ENCODE measurements at places on chromosomes 7 and 10.

GRCh38 chr7:143504937-143505297 lies 27.2 kb downstream of the TAS2R41 start:
- no peak for DNase-seq

- DNase-seq: no peak
These were observed 245.8 kb downstream of the FRMD4A start for GRCh38 chr10:14084875-14085274.

DNA sequence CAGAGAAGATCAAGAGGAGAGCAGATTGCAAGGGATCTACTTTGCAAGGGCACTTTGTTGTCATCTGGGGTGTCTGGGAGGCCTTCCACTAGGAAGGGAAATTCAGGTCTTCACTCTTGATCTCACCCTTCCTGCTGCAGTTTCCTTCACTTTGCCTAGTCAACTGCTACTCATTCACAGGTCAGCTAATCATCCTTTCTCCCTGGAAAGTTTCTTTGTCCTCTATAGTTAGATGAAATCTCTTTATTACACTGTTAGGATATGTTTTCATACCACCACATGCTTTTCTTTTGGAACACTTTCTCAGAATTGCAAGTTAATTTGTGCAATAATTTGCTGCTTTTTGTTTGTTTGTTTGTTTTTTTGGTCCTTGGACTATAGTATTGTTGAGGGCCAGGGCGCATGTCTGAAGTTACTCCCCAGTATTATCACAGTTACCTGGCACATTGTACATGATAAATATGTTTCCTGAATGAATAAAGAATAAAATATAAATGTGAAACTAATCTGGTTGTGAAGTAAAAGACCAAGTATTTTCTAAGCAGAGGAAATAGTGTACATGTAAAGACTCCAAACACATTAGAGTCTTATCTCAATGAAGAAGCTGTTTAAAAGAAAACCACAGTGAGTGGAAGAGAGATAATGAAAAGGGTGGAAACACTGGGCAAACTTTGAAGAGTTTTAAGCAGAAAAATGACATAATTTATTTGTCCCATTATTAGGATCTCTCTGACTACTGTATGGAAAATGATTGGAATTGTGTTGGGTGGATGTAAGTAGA lies 139.9 kb upstream of the DGKB start:
- DNase-seq: no peak

- DNase-seq: no peak
These were observed 5.6 kb downstream of the STRA8 start for GRCh38 chr7:135239263-135239662.

DNA sequence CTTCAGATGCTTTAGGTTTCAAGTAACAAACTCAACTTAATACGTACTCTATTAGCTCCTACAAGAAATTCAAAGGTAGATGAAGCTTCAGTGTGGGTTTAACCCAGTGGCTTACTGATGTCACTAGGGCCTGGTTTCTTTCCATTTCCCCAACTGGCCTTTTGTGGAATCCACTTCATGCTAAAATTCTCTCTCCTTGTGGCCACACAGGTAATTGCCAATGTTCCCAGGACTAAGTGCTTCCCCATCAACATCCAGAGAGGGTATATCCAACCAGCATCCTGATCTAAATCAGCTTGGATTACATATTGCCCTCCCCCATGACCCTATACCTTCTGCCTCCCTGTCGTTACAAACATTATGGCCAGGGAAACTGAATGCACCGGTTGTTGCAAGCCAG lies 10.7 kb downstream of the FBXL13 start:
- DNase-seq: no peak

GRCh38 chr7:1705856-1706255 lies 35.8 kb downstream of the ELFN1 start:
- no peak for DNase-seq

DNA sequence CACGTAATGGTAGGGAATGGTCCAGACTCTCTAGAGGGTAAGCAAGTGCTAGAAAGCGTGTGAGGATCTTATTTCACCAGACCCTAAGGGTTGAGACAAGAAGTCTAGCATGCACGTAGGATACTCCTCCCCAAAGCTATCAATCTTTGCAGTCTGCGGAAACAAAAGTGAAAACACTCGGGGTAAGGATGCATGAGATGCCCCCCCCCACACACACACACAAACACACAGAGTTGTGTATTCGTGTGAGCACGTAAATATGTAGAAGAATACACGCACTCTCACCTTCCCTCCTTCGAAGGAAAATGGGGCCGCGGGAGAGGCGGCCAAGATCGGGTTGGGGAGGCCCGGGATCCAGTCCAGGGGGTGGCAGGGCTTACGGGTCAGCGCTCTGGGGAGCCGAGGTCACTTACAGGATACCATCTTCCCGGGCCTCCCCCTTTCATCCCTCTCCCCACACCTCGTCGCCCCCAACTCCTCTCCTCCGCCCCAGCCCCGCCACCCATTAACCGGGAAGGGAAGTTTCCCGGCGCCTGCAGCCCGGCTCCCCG lies 455 bp downstream of the CUL2 start:
- DNase-seq: no peak

DNA sequence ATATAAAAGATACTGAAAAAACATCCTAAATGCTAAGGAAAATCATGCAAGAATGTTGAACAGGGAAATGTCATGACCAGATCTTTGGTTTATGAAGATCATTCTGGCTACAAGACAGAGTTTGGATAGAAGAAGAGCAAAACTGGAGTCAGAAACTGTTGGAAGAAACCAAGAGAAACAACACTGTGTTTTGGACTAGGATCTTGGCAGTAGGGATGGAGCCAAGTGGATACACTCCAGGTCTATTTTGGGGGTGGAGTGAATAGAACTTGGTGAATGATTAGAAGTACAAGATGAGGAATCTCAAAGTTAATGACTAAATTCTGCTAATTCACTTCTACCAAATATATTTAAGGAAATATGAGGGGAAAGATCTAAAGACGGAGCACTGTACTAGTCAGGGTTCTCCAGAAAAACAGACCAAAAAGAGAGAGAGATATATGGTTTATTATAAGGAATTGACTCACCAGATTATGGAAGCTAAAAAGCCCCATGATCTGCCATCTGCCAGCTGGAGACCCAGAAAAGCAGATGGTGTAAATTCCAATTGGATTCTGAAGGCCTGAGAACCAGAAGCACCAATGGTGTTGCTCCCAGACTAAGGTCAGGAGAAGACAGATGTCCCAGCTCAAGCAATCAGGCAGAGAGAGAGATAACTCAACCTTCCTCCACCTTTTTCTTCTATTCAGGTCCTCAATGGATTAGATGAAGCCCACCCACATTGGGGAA lies 254.9 kb downstream of the TRIL start:
- DNase-seq: no peak

DNA sequence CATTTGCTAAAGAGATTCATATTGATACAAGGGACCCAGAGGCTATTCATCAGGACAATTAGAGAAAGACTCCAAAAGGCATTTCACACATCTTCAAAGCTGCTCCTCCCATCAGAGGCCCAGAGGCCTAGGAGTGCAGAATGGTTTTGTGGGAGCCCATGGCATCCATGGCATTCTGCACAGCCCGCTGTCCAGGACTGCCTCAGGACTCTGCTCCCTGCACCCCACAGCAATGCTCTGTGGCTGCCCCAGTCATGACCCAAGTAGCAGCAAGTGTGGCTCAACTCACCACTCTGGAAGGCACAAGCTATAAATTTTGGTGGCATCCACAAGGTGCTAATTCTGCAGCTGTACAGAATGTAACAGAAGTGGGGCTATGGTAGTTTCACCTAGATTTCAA lies 38.5 kb downstream of the ZNF438 start:
- DNase-seq: no peak

GRCh38 chr10:133362846-133363245 lies 5.0 kb upstream of the FUOM start:
- DNase-seq: no peak

DNA sequence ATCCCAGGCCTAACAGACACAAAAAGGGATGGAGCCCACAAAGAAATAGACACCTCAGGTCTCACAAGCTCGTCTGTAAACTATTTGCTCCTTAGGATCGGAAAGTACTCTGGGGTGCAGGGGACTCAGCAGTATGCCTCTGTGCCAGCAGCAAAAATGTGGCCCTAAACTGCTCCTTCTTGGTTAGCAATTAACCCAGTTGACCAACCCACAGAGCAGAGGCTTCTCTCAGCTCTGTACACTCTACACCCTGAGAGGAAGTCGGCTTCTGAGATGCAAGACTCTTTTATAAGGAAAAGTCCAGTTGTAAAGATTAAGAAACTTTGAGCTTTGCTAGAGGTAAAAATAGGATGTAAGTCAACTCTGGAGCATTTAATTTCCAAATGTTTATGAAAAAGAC lies 156.3 kb upstream of the PRSS58 start:
- no peak for DNase-seq

GRCh38 chr10:114600057-114600456 lies 58.0 kb downstream of the ABLIM1 start:
- no peak for DNase-seq

GRCh38 chr10:118850418-118851061 lies 95.8 kb upstream of the CACUL1 start:
- DNase-seq: no peak

GRCh38 chr7:158829021-158829341 lies 328 bp downstream of the ESYT2 start:
- DNase-seq: peak; percentile 42

DNA sequence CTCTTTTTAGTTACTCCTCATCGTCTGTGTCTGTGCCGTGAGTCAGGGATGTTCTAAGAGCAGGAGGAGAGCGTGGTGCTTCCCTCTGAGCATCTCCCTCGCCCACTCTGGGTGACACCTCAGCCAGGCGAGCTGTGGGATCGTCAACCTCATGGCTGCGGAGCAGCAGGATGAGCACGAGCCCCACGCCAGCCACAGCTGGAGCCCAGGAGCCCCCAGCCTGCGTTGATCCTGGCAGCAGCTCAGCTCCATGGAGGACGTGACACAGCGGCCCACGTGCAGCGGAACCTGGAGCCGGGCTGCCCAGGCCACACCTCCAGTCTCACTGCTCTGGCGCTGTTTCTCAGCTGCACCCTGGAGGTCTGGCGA lies 512.0 kb downstream of the PTPRN2 start:
- DNase-seq: no peak

GRCh38 chr7:131483586-131483985 lies 72.8 kb downstream of the PODXL start:
- DNase-seq: no peak

DNA sequence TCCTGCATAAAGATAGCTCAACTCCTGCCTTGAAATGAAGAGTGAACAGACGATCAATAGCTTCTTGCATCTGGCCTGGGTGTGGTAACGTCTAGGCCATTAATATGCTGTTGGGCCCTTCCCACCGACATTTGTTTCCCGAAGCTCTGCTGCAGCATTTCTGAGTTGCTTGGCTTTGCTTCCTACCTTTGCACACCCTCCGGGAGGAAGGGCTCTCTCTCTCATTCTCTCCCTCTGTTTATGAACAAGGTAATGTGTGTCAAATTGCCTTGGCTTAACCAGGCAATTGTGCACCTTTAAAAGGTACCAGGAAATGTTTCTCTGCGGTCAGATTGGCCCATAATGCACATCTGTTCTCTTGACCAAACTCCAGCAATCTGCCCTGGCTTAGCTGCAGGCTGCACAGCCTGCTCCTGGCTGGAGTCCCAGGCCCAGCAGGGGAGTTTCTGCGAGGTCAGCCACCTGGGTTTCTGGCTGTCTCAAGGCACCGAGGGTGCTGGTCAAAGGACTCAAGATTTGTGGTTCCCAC lies 223.7 kb downstream of the SNX10 start:
- DNase-seq: no peak

- no peak for DNase-seq
These were observed 256.6 kb downstream of the ARHGAP21 start for GRCh38 chr10:24467136-24467535.

DNA sequence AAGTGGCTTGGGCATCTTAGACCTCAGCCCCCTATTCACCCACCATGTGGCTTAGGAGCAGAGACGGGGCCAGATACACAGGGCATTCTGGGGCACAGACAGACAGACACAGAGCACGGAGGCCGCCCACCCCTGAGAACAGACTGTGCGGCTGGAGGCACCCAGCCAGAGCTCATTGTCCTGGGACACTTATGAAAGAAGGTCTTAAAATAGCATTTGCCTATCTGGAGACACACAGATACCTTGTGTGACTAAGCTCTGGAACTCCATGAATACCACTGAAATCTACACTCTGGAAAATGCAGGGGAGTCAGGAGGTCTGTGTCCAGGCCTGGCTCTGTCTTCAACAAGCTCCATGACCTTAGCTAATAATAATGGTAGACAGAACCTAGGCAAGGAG lies 41.4 kb upstream of the ADO start:
- DNase-seq: no peak

GRCh38 chr10:59465088-59465487 lies 102.7 kb upstream of the FAM13C start:
- no peak for DNase-seq

DNA sequence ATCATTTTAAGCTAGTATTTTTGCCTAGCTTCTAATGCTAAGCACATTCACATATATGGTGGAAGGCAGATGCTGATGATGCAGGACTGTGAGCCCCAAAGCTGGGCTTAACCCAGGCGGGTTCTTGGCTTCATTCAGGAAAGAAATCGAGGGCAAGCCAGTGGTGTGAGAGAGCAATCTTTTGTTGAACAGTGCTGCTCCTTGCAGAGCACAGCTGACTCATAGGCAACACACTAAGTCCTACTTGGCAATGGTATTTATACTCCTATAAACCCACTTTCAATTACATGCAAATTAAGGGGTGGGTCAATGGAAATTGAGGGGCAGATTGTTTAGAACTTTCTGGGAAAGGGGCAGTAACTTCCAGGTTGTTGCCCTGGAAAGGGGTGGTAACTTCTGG lies 42.0 kb upstream of the CELF2 start:
- no peak for DNase-seq

- DNase-seq: no peak
These were observed 206.9 kb downstream of the EBF3 start for GRCh38 chr10:129756912-129757901.

- no peak for DNase-seq
These were observed 244.8 kb upstream of the NFE2L3 start for GRCh38 chr7:25907214-25907613.

GRCh38 chr7:4074994-4075393 lies 607.1 kb upstream of the FOXK1 start:
- DNase-seq: no peak

DNA sequence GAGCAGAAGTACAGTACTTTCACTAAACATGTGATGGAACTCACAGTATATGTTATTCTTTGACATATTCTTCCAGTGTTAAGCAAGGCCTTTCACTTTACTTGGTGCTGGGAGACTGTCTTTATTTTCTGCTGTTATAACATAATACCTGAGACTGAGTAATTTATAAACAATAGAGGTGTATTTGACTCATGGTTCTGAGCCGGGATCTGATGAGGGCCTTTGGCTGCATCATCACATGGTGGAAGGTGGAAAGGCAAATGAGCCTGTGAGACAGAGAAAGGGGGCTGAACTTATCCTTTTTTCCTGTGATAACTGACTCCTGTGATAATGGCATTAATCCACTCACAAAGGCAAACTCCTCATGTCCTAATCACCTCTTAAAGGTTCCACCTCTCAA lies 1.4 kb downstream of the SUPV3L1 start:
- no peak for DNase-seq

GRCh38 chr7:83475420-83475819 lies 173.5 kb downstream of the SEMA3E start:
- DNase-seq: no peak

DNA sequence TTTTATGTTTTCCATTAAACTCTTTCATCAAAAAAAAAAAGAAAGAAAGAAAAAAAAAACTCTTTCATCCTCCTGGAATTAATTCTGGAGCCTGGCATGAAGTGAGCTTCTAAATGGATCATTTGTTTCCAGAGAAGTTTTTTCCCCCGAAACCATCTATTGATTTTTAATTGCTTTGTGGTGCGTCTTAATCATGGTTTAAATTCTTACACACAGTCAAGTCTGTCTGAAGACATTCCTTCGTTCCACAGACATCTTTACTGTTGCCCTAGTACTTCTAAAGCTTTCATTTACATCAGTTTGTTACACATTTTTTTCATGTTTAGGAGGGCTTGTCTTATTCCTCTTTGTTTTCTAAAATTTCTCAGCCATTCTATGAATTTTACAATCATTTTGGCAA lies 493.4 kb upstream of the FOXK1 start:
- no peak for DNase-seq
